ENCODE measurements at places on chromosomes 1 and 21.

GRCh38 chr1:231934797-231935196 lies 308.2 kb downstream of the DISC1 start:
- DNase-seq = no peak

GRCh38 chr1:183219616-183220009 lies 33.5 kb downstream of the LAMC2 start:
- no peak for DNase-seq

- DNase-seq = no peak
Observed at GRCh38 chr1:168097921-168098528, 38.7 kb downstream of the GPR161 start.

- no peak for DNase-seq
Observed at GRCh38 chr1:162950187-162950586, 89.2 kb upstream of the CCDC190 start.

GRCh38 chr1:34320053-34320669 lies 143.5 kb downstream of the C1orf94 start:
- DNase-seq = no peak

DNA sequence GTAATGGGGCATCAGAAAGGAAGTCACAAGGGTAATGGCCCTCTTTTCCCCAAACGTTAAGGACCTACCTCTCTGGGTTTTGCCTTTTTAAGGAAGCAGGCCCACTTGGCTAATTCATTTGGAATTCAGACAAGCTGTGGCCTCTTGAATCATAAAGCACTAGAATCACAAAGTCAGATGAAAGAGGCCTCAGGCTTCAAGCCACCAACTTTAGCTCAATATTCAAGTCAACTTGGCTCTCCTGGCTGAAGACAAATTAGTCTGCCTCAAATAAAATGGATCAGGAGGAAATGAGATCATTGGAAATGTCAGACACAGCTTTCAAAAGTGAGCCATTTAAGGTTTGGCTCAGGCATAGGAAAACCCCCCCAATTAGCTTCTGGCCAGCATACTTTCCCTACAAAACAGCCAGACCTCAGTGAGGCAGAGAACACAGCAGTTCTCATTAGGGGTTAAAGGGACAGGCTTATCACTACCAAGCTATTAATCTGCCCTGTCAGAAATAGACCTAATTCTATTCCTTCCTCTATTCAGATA lies 34.3 kb downstream of the SLC35D1 start:
- DNase-seq = no peak

- no peak for DNase-seq
Observed at GRCh38 chr1:225526878-225527277, 99.0 kb upstream of the LBR start.

GRCh38 chr1:174800216-174800851 lies 199.4 kb upstream of the CACYBP start:
- DNase-seq = peak; percentile 20

DNA sequence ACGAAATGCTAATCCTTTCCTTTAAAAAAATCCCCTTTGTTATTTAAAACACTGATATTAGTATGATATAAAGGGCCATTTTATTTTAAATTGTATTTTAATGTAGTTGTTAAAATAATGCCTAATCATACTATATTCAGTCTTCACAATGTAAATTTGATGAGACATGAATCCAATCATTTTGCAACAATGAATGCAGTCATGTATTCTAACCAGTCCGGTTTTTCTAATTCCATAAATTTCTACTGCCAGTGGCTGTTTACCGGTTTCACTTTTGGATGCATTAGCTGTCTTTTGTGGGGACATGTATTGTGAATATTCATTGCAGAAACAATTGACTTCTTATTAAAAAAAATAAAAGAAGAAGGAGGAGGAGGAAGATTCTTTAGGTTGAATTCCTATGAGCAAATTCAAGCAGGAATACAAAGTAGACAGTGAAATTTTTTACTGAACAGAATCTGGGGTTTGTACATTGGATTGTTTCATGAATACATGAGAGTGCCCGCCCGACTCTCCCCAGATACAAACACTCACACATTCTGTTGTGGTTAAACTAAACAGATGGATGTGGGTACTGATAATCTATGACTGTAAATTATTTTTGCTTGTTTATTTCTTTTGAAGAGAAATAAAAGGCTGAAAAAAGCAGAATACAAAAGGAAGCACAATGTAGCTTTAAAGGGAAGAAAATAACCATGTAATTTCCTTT lies 624.8 kb upstream of the PTBP2 start:
- no peak for DNase-seq

- no peak for DNase-seq
Observed at GRCh38 chr1:166129006-166129405, 37.8 kb downstream of the FAM78B start.

DNA sequence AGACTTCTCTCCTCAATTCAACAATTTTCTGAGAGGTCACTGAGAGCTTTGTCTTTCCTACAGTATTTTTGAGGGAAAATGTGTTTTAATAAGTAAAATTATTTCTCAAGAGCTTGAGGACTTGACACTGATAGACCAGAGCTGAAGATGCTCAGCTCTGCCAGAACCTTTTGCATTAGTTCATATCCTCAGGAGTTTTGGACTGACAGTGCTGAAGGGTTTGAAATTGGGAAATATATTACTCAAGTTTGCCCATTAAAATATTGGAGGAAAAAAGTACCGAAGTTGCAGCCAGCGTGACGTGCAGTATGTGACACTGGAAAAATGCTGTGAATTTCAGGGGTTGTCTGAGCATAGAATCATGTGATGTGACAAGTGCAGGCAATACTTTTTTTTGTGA lies 346.6 kb upstream of the DPYD start:
- no peak for DNase-seq

DNA sequence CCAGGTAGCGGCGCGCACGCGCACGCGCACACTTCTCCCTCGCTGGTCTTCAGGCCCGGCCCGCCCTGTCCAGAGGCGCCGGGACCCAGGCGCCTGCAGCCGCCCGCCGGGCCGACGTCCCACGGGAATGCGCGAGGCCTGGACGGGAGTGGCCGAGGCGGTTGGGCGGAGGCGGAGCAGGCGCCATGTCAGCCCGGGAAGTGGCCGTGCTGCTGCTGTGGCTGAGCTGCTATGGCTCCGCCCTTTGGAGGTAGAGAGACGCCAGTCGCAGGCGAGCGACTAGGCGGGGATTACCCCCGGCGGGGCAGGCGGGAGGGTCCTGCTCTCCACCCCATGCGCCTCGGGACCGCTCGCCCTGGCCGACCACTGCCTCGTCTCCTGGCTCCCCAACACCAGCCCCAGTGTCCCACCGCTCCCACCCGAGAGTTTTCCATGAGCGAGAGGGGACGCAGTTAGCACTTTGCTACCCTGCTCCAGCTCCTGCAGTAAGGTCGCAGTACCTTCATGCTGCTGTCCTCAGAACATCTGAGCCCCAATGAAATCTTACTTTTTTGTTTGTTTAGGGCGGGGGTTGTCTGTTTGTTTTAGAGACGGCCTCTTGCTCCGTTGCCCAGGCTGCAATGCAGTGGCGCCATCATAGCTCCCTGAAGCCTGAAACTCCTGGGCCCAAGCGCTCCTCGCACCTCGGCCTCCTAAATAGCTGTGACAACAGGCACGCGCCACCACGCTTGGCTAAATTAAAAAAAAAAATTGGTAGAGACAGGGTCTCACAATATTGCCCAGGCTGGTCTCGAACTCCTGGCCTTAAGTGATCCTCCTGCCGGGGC lies at the start of gene CATSPERE:
Gene CATSPERE, plus strand, starts transcription at position 29 of the 827 bp plus-strand sequence. Its CDS starts 157 bp downstream, at position 186.
- peak; percentile 82 for DNase-seq

- DNase-seq = no peak
Observed at GRCh38 chr1:2926447-2927055, 94.7 kb upstream of the ACTRT2 start.

GRCh38 chr1:209624558-209625549 lies 27.4 kb downstream of the LAMB3 start:
- no peak for DNase-seq

DNA sequence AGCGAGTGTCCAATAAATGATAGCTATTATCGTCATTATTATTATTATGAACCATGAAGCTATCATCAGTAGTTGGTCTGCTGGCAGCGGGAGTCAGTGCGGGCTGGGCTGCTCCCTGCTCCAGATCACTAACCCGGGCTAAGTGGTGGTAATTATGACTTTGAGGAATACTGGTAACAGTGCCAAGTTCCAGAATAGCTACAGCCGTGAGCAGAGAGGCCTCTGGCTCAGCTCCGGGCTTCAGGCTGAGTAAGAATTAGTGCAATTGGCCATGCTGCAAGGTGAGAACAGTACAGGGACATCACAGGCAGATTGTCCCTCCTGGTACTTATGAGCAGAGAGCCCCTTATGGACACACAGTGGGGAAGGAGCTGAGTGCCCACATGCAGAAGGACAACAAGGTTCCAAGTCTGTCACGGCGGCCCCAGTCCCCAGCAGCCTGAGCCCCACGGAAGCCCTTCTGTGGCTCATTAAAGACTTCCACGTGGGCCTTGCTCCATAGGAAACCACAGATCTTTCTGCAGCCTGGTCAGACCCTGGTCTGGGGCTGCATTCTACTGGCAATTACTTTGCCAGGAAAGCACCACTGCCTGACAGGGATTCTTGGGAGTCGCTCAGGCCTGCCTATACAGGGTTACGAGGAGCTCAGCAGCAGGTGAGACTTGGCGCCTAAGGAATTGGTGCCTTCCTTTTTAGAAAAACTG lies 235.1 kb downstream of the RRAGC start:
- DNase-seq = no peak

DNA sequence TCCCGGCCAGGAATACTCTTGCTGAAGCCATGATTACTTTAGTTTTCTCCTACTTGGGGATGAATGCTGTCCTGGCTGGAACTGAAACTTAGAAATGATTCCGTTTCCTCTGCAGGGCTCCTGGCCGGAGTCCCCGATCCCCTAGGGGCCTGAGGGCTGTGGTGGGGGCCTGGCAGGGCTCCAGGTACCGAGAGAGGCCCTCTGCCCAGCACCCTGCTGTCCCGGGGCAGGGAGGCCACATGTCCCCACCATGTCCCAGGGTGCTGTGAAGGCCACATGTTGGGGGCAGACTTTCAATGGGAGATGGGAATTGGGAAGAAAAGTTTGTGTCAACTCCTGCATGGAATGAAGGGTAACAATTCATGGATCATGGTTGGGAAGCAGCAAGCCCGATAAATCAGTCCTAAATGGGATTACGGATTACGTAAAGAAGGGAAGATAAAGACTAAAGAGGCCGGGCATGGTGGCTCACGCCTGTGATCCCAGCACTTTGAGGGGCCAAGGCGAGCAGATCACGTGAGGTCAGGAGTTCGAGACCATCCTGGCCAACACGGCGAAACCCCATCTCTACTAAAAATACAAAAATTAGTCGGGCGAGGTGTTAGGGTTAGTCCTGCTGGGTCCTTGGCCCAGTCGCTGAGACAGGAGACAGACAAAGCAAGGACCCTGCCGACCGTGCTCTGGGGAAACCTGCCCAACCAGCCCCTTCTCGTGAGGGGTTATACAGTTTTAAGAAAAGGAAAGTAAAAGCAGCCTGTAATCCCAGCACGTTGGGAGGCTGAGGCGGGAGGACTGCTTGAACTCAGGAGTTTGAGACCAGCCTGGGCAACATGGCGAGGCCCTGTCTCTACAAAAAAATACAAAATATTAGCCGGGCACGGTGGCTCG lies 37.6 kb downstream of the MORN1 start:
- no peak for DNase-seq

All from stimulated activated CD4-positive, alpha-beta T cell treated with anti-CD3 and anti-CD28 coated beads, Interleukin-15, amount 100 ng/mL, for 24 hours (primary cell).